Renal pelvis (tissue), 12 donors: ENCODE measurements at places on chromosomes 1 and 21. TPM values are rescaled to one million over a fixed set of nuclear protein-coding genes. Genes with fewer than 3 reads are reported as not detected.

IGSF5 gene
- polyA plus RNA-seq = 0.98 TPM

PTGFR gene
- 0.19 TPM for polyA plus RNA-seq

PRELP gene
- 3.9 TPM for polyA plus RNA-seq

MYOG gene
- polyA plus RNA-seq = 0.15 TPM

CYYR1 gene
- 49.4 TPM for polyA plus RNA-seq

LRRIQ3 gene
- 2.8 TPM for polyA plus RNA-seq

ORC1 gene
- polyA plus RNA-seq = 8.6 TPM

HEYL gene
- 24.8 TPM for polyA plus RNA-seq

C1orf116 gene
- 22.0 TPM for polyA plus RNA-seq

HSD3B2 gene
- 2.8 TPM for polyA plus RNA-seq
